Tibial artery (tissue), 4 donors: ENCODE measurements at places on chromosomes 6 and 20.
A peak's percentile ranks its signal among the peaks of the same experiment; 100 is the strongest.

DNA sequence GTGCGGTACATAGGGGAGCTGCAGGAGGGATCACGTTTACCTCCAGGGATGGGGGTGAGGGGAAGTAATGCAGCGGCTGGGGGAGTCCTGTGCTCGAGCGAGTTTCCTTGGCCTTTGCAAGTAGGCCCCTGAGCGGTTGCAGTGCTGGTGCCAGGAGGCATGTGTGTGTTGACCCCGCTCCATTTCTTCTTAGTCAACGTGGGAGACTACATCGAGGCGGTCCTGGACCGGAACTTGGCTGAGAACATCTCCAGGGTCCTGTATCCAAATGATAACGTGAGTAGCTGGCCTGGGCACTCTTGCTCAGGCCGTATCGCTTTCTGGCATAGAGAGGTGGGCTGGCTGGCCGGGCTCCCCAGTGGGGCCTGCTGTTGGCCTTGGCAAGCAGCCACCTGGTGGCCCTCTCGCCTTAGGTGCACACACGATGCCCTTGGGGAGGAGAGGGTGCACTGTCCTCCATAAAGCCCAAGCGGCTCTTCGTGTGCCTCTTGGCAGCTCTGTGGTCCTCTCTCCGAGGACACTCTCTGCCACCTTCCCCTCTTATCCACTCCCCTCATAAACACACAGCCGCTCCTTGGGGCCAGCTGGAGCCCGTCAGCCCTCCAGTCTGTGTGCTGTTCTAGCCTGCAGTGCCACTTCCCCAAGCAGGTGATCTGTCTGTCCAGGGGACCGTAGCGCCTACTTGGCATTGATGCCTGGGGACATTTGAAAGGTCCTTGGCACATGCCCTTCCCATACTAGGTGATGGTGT, 29.3 kb downstream of the PYGB start:
- no peak overlapping the region for H3K27ac ChIP-seq
- H3K4me3 ChIP-seq = no peak overlapping the region
- peaks cover 100% of the 10 kb centered on the region for H3K36me3 ChIP-seq
- peak; percentile 19 for DNase-seq
- no peaks in the 10 kb centered on the region for H3K27me3 ChIP-seq

DNA sequence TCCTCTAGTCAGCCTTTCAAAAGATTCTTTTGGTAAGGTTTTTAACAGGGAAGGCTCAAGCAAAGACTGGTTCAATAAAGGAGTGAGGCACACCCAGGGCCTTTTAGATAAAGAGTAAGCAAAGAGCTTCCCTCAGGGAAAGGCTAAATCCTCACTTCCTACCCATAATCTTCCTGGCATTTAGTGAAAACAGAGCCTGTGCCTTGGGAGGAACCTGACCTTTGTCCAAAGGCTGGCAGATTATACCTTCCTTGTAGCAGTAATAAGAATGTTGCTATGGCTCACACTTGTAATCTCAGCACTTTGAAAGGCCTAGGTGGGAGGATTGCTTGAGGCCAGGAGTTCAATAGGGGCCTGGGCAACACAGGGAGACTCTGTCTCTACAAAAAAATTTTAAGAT, 280.1 kb upstream of the PLCB4 start:
- DNase-seq = no peak
- H3K27me3 ChIP-seq = no peaks in the 10 kb centered on the region
- H3K4me3 ChIP-seq = no peak overlapping the region
- no peaks in the 10 kb centered on the region for H3K4me1 ChIP-seq

DNA sequence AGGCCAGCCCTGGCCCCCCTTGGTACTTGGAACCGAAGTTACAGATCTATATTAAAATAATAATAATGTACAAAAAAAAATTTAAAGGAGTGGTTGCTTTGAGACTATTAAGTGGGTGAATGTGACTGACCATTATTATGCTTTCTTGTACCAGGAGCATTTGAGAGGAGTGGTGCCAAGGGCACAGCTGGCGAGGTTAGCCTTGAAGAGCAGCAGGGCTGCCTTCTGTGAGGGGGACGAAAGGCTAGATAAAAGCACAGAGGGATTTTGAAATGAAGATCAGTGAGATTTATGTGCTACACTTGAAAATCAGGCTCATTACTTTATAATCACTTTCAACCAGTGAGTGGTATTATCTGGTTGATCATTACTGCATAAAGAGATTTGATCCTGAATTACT, 48.6 kb downstream of the FIG4 start:
- H3K27me3 ChIP-seq = no peaks in the 10 kb centered on the region
- no peak overlapping the region for H3K4me3 ChIP-seq
- H3K4me1 ChIP-seq = no peaks in the 10 kb centered on the region
- no peak overlapping the region for H3K27ac ChIP-seq
- DNase-seq = no peak

GRCh38 chr6:30928677-30929076, 3.3 kb downstream of the SFTA2 start:
- no peak overlapping the region for H3K27ac ChIP-seq
- peaks cover 14% of the 10 kb centered on the region for H3K36me3 ChIP-seq

GRCh38 chr6:134317471-134318131, at the start of gene SGK1:
TSS of gene SGK1 (minus strand) at chr6:134318112. CDS start at chr6:134317460, 652 bp downstream.
- H3K4me3 ChIP-seq = peak within 1 kb of the TSS; percentile 38
- no peak within 1 kb of the TSS for H3K27ac ChIP-seq
- H3K36me3 ChIP-seq = no peaks in the 10 kb centered on the region
- peak; percentile 37 for DNase-seq

DNA sequence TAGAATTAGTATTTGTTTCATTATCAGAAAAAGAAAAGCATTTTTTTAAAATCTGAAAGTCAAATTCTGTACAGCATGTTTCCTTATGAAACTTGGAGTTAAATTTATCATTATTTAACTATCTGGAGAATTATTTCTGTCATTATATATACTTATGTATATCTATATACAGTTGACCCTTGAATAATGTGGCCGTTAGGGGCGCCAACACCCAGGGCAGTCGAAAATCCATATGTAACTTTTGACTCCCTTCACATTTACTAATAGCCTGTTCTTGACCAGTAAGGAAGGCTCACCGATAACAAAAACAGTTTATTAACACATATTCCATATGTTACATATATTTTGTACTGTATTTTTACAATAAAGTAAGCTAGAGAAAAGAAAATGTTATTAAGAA, 341.2 kb downstream of the ADGRB3 start:
- no peaks in the 10 kb centered on the region for H3K4me1 ChIP-seq
- no peaks in the 10 kb centered on the region for H3K27me3 ChIP-seq
- no peak overlapping the region for H3K4me3 ChIP-seq
- DNase-seq = no peak
- no peaks in the 10 kb centered on the region for H3K36me3 ChIP-seq
- no peak overlapping the region for H3K27ac ChIP-seq
